WTC11 (cell line): ENCODE measurements at places on chromosomes 11 and 22.

GRCh38 chr11:36458129-36458915 lies 51.8 kb downstream of the TRAF6 start:
- DNase-seq = no peak
- H3K27ac ChIP-seq = no peak overlapping the region
- H3K36me3 ChIP-seq = no peaks in the 10 kb centered on the region; the same call in 1 of the 2 replicates
- no peaks in the 10 kb centered on the region for H3K27me3 ChIP-seq
- H3K4me1 ChIP-seq = peaks cover 27% of the 10 kb centered on the region

DNA sequence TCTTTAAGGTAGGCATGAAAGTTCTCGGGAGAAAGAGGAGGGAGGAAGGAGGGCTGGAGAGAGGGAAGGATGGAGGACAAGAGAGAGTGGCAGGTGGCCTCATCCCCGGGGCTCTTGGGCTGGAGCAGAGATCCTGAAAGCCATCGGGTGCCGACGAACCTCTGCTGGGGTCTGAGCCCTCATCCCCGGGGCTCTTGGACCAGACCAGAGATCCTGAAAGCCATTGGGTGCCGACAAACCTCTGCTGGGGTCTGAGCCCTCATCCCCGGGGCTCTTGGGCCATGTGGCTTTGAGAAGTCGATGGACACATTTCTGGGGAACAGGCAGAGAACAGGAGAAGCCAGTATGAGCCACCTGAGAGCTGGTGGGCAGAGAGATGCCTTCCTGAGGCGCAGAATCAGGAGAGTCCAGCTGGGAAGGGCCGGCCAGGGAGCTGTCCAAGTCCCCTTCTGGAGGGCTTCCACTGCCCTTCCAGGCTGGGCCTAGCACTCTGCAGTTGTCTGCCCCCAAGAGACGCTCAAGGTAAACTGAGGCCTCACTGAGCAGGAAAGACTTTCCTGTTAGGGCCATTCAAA lies 1398.1 kb downstream of the BRD1 start:
- DNase-seq = no peak
- H3K27me3 ChIP-seq = peaks cover 3% of the 10 kb centered on the region; the same call in 1 of the 2 replicates
- no peak overlapping the region for H3K27ac ChIP-seq
- H3K4me3 ChIP-seq = no peak overlapping the region
- no peaks in the 10 kb centered on the region for H3K36me3 ChIP-seq

DNA sequence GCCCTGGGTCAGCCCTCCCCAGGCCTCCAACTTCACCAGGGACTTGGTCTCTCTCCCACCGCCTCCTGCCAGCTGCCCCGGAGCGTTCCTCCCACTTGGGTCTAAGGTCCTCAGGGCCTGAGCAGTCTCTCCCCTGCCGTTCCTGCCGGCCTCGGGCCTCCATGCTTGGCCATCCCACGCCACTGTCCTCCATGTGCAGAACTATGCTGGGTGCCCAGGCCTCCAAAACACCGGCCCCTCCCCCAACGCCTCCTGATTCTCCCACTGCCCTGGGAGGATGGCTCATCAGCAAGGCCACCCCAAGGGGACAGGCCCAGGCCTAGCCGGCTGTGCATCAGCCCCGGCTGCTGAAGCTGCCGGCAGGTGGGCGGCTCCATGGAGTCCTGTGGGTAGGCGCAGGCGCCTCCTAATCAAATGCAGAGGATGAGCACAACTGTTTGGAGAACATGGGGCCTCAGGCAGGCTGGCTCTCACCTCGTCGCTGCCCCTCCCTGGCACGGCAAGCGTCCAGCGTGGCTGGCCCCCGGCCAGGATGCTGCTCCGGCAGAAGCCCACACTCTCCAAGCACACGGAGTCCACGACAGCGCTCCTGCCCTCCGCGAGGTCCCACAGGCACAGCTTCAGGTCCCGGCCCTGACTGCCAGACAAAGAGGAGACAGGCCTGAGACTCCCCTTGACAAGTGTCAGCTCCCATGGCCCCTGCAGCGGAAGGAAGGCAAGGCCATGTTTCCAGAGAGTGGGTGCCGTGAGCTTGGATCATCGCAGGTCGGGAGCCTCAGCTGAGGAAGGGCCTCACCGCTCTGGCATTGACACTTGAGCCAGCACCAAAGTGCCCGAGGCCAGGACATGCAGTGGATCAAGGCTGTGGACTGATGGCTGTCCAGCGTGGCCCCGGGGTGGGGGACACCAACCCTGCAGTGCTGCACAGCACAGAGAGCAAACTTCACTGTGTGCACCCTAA lies 42.6 kb downstream of the GNB1L start:
- no peaks in the 10 kb centered on the region for H3K4me1 ChIP-seq
- DNase-seq = no peak
- H3K27ac ChIP-seq = peak overlapping the region; percentile 84
- H3K4me3 ChIP-seq = no peak overlapping the region

- no peak for DNase-seq
- H3K4me3 ChIP-seq = no peak overlapping the region
- peak overlapping the region; percentile 23 for H3K27ac ChIP-seq
- H3K27me3 ChIP-seq = no peaks in the 10 kb centered on the region
- no peaks in the 10 kb centered on the region for H3K36me3 ChIP-seq
- peaks cover 12% of the 10 kb centered on the region for H3K4me1 ChIP-seq
Observed at GRCh38 chr11:33942954-33943353, 51.1 kb upstream of the LMO2 start.
